ENCODE measurements at places on chromosomes 7 and 10.

DNA sequence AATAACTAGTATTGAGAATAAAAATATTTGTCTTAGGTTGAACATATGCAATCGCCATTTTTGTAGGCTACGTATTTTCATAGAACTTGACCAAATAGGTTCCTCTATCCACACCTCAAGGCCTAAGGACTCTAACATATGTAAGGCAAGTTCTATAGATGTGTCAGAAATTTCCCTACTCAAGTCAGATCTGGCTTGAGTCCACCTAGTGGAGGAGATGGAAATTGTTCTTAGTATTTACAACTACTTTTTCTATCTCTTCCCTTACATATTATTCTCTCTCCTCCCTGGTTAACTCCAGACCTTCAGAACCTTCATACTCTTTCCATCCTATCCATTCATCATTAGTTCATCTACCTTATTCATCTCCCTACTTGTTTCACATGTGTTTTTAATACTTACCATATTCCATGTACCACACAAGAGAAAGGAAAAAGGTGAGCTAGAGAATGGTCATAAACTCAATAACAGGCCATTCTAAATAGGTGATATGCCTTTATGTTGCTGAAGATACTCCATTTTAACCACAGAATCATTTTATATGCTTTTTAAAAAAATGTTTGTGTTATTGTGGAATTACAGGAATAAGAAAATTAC is 174.5 kb upstream of the HDAC9 start:
- no peak for DNase-seq

- no peak for DNase-seq
Observed at GRCh38 chr10:43093423-43094076, 16.7 kb downstream of the RET start.

- no peak for DNase-seq
Observed at GRCh38 chr7:3897430-3898372, 596.6 kb downstream of the SDK1 start.

GRCh38 chr10:48598243-48598935 is 6.5 kb downstream of the ARHGAP22 start:
- no peak for DNase-seq

DNA sequence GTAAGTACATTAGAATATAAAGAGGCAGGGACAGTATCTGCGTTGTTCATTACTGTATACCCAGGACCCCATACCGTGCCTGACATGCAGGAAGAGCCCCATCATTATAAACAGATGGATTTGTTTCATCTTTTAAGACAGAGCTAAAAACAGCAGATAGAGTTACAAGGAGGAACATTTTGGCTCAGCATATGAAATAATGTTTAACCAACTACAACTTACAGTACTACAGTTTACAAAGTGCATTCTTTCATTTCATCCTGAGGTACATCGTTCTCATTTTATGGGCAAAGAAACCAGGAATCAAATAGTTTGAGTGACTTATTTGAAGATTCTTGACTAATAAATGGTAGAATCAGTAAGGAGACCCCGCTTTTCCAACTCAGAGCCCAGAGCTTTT is 38.1 kb upstream of the AGBL3 start:
- no peak for DNase-seq

DNA sequence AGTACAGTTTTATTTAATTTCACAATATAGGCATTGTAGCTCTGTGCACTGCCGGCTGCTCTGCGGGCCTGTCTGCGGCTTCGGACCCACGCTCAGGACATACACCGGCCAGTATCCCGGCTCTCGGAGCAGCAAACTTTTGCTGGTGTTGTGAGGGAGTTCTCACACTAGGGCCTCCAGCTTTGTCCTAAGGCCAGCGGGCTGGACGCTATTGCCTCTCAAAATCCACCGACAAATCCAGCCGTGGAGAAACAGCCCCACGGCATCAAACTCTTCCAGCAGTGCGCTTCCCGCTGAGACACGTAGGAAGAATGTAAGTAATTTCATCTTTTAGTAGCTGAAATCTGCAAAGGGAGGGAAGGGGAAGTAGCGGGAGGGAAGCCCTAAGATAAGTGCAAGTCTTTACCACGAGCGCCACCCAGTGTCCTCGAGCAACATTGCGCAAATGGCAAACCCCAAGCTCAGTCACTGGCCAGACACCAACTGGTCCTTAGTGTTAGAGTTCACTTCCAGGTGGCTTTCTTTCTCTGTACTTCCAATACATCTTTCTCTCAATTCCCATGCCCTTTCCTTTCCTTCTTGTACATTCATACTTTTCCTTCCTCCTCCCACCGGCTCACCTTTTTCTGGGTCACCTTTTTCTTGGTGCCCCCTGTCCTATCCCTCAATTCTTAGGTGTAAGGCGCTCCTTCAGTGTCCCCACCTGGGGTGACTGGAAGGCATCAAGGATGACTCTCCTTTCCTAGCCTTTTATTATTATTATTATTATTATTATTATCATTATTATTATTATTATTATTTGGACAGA is 3.0 kb upstream of the DLX5 start:
- no peak for DNase-seq

GRCh38 chr7:35725280-35725680 is 30.3 kb upstream of the HERPUD2 start:
- no peak for DNase-seq

DNA sequence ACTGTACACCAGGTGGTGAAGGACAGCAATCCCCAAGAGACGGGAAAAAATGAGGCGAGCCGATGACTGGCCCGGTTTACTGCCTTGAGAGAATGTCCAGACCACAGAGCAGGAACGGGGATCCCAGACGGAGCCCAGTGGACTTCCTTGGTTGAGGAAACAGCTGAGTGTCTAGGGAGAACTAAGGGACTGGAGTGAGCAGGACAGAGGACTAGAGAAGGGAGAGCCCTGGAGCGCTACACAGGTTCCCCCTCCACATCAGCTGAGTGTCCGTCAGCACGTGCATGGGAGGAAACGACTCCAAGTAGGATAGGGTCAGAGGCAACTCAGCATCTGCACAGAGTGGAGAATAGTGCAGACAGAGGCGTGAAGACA is 7.1 kb upstream of the WDR86 start:
- DNase-seq, result no peak

DNA sequence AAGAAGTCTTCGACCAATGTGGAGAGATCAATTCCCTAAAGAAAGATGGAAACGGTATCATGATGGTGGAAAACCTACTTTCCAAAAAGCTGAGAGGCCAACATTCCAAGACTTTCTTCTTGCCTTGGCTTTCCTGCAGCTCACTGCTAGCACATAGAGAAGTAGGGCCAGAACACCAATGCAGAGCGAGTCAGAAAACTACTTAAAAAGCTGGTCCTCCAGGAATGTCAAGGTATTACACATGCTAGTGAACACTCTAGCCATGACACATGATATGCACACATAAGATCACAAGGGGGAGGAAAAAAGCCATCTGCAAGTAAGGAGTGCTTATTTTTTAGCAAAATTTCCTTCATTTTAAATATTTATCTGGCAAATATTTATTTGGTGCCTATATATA is 22.7 kb downstream of the GPAM start:
- DNase-seq, result no peak

DNA sequence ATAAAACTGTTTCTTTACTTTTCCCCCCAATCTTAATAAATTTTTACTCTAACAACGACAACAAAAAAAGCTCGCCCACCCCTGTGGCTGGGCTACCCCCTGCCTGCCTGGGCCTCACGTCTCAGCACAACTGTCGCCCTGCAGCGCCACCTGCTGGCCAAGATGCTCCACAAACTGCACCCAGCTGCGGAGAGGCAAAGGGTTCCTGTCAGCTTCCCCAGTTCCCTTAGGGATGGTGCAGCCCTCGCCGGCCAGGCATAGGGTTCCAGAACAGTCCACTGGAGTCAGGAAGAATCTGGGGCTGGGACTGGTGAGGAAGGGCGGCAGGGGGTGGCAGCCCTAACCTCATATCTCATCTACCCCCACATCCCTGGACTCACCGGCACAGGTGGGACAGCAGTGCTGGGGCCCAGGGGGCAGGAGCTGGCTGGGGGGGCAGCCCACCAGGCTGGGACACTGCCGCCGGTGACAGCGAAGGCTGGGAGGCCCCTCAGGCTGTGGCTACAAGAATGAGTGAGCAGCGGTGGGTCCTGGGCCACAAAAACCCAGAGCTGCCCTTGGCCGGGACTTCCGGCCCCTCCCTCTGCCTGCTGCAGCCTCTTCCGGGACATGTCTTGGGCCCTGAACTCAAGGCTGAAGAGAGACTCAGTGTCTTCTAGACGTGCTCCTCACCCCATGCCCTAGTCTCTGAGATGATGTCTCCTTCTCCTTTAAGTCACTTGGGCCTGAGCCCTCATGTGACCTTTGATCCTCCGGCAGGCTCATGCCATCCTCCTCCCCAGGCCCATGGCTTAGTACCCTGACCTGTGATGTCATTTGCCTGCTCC is 21.2 kb downstream of the ATP6V1F start:
- DNase-seq, result no peak

DNA sequence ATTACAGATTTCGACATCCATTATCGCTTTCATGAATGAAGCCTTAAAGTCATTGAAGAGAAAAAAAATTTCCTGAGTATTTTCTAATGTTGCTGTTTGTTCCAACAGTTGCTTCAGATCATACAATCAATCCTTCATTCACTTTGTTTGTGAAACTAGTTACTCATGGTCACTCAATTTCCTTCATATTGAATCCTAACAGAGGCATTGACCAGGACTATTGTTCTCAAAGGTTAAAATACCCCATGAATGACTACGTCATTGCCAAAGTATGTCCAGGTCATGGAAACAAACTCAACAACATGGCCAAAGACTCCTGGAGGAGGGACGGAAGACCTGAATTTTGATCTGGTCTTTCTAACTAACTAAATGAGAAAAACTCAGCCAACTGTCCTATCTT is 54.0 kb upstream of the ABCB5 start:
- DNase-seq, result no peak

- DNase-seq, result no peak
Observed at GRCh38 chr10:73588656-73589055, 2.5 kb downstream of the USP54 start.

GRCh38 chr10:49666054-49666615 is 13.3 kb upstream of the C10orf53 start:
- DNase-seq, result no peak
